Fibroblast of skin of right quadriceps (primary cell): ENCODE measurements at places on chromosomes 7 and 10.

GRCh38 chr7:143417734-143418383, 9.2 kb upstream of the EPHA1 start:
- peak; percentile 39 for DNase-seq

- peak; percentile 20 for DNase-seq
These were observed 137.9 kb upstream of the MKI67 start for GRCh38 chr10:128263891-128264688.

DNA sequence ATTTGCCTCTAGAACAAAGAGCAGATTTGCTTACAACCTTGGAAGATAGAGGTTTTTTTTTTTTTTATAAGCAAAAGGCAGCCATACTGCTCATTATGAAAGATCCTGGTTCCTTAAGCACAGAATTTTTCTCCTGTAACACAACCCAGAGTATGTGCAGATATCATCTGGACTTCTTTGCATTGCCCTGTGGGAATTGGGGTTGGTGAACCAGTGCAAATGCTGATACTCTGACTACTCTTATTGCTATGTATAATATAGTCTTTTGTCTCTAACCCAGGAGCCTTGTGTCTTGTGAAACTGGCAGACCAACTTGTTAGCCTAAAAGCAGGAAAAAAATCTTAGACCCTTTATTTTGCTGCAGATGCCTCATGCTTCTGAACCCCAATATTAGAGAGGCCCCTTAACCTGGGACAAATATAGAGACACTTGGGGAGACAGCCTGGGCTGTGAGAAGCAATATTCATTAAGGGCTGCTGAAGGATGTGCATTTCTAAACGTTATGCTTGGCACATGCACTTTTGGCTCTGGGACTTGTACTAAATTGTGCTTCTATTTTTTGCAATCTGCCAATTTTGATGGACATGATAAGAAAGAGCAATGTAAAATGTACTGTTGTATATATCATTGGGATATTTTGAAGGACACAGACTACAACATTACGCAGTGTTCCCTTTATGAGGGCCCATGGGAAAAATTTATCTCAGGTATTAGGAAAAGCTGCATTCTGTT, 78.9 kb downstream of the ANLN start:
- peak; percentile 60 for DNase-seq

DNA sequence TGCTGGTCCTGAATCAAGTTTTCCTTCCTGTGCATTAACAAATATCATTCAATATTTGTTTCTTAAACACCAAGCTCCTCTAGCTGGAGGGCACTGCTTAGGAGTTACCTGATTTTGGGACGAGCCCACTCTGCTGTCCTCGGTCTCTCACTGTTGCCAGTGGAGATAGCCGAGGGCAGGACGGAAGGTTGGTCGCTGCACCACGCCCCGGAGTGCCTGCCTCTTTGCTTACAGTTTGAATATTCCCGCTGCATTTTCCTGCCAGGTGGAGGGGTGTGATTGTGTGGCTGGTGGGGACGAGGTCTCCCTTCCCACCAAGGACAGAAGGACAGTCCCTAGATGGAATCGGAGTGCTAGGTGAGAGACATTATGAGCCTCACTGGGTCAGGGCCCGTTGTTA, 201.5 kb downstream of the DNAJB6 start:
- no peak for DNase-seq

GRCh38 chr10:93415693-93416092, 66.4 kb downstream of the MYOF start:
- no peak for DNase-seq

DNA sequence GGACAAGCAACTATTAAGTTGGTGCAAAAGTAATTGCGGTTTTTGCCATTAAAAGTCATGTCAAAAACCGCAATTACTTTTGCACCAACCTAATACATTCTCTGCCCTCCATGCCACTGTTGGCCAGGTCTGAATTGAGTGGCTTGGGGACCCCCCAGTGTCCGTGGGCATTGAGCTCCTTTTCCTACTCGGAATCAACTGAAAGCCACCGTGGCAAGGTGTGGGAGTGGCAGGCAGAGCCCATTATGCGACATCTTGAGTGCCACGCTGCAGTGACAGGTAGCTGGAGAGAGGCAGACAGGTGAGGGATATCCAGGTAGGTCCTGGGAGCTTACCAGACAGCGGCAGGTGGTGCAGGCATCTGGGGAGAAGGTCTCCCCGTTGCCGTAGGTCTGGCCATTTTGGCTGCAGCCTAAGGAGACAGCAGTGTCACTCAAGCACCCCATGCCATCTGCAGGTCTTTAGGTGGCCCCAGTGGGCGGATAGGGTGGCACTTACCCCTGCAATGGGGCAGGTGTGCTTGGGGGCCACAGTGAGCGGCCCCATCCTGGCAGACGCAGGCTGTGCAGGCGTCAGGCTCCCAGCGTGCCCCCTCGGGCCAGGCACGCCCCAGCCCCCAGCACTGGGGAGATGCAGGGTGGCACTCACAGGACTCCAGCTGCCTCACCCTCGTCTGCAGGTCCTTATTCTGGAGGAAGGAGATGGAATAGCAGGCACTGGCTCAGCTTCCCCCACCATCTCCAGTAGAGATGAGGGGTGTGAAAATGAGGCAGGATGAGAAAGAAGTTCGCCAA, 3.5 kb downstream of the KCP start:
- DNase-seq, result no peak

DNA sequence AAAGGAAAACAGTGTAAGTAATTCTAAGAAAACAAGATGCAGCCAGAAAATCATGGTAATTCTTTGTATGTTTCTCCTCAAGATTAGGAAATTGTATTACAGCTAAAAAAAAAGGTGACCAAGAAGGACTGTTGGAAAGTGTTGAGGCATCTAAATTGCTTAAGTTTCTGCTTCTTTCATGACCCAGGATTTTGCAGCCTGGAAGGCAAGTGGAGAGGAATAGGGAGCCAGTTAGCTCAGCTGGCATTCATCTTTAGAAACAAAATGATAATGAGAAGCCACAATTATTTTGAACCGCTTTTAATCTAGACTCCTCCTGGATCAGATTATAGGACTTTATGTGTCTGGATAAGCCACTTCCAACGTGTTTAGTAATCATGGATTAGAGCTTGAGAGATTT, 56.8 kb upstream of the TMEM229A start:
- DNase-seq, result no peak

DNA sequence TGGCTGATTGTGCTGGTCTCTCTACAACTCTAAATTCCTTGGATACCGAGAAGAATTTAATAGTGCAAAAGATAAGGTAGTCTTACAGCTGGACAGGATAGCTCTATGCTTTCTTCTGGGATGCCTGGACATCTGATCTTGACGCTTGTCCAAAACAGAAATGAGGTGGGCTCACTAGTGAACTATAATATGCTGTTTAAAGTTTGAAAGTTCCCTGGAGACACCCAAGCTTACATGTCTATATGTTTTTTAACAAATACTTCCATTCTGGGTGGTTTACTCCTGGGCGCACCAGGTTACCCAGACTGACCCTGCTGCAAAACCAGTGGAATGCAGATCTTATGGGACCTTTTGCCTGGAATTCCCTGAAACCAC, 702.1 kb upstream of the COBL start:
- DNase-seq, result no peak

DNA sequence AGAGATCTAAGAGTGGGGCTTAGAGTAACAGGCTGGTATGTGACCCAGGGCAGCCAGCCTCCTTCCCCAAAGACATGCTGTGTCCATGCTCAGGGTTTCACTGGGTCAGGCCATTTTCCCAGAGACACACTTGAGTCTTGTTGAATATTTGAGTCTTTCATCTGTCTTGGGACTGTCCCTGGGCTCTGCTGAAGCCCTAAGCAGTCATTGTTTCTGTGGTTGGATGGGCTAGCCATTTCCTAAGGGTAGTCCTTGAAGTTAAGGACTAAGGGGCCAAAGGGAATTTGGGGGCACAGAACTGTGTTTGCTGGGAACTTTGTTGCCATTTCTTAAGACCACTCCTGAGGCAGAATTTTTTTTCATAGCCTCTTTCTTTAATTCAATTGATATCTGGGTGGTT, 98.4 kb upstream of the SAMD8 start:
- DNase-seq, result no peak

GRCh38 chr10:60572511-60573194, 183.0 kb upstream of the ANK3 start:
- DNase-seq, result peak; percentile 82

DNA sequence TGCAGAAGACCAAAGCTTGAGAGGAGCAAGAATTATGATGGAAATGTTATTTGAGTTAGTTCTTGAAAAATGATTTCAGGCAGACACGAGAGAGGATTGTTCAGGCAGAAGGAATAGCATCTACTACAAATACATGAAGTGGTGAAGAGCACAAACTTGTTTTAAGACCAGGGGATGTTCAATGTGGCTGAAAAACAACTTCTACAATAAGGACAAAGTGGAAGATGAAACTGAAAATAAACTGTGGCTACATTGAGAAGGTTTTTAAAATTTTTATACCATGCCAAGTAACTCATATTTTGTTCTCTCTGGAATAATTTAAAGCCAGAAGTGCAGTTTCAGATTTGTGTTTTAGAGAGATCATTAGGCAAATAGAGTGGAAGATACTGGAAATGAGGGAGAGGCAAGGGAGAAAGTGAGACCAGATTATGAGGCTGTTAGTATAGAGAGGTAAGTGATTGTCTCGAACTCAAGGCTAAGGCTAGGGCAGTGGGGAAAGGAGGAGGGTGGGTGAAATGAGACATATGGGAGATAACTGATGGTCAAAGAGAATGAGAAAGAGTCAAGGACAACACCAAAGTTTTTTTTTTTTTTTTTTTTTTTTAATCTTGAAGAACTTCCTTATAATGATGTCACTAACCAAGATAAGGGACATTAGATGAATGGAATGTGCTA, 115.4 kb downstream of the MDFIC start:
- no peak for DNase-seq

- no peak for DNase-seq
These were observed 30.3 kb downstream of the PIK3CG start for GRCh38 chr7:106895246-106895864.

DNA sequence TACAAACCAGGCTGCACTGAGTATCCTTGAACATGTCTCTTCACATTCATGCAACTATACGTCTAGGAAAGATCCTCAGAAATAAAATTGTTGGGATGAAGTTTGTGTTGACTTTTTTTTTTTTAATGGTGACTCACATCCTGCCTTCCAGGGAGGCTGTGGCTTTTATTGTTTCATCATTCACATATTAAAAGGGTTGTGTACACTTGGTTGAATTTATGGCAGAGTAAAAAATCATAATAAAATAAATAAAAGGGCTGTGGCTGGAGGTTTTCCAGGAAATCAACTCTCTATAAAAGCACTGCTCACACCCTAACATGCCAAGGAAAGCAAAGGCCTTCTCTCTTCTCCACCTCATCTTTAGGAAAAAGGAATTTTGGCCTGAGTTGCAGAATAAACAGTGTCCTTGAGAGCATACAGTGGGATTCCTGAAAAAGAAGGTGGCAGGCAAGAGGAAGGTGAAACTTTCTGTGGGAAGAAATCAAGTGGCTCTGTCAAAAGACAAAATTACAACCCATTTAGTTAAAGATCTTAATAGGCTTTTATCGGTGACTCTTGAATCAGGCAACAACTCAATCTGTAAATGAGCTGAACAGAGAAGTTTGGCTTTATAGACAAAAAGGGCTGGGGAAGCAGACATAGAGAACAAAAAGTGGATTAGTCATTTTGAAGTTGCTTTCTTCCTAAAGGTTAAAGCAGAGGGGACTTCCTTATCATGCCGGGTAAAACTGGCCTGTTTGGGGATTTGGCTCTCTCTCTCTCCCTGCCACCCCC, 41.6 kb upstream of the FHIP2A start:
- DNase-seq, result peak; percentile 93

GRCh38 chr10:90138844-90139243, 437.5 kb downstream of the KIF20B start:
- no peak for DNase-seq

DNA sequence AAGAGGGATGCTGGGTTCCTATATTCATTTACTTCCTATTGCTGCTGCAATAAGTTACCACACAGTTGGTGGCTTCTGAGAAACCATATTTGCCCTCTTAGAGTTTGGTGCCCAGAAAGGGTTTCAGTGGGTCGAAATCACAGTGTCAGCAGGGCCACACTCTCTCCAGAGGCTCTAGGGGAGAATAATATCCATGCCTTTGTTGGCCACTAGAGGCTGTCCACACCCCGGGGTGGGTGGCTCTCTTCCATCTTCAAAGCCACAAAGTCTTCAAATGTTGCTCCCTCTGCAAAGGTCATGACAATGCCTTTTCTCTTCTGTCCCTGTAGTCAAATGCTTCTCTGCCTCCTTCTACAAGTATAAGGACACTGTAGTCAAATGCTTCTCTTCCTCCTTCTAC, 989.4 kb downstream of the CCSER2 start:
- no peak for DNase-seq

DNA sequence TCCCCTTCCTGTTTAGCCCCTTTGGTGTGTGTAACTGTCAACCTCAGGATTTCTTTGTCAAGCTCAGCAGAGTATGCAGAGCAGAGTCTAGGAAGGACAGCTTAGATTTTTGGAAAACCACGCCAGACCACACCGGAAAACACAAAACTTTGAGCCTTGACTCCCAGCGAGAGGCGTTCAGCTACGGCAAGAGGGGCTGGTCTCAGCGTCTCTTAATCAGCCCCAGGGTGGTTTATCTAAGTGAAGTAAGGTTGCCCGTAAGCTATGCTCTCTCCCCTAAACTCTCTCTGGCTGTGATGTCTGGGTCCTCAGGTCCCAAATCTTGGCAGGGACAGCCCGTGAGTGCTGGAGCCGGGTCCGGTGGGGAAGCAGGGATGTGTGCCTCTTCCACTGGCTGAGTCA, 230.9 kb downstream of the KLF6 start:
- no peak for DNase-seq

DNA sequence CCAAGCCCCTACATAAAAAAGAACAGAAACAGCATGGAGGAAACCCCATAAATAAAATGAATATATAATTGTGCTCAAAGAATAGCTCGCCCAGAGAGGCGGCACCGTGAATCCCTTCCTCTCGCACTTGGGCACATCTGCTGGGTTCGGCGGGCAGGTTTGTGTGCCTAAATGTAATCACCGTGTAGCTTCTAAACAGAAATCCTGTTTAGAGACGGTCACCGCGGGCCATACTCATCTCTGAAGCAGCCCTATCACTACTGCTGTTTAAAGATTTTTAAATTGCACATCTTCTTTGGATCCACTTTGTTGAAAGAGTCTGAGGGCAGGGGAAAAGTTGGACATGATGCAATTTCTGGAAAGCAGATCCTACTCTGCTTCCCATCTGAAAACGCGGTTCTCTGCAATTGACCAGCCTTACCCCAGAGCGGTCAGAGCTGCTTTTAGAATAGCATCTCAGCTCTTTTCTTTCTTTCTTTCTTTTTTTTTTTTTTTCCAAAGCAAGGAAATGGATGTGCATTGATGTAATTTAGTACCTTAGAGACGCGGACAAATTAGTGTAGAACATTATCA, 6.4 kb downstream of the DRGX start:
- DNase-seq, result no peak
